ENCODE measurements at places on chromosomes 7 and 10. TPM values are rescaled to one million over a fixed set of nuclear protein-coding genes. Genes with fewer than 3 reads are reported as not detected.

GJD4 gene
- not detected for total RNA-seq

STEAP1B gene
- 0.18 TPM for total RNA-seq

UNC5B gene
- not detected for total RNA-seq

PDZD7 gene
- total RNA-seq: 0.77 TPM

HOXA6 gene
- not detected for total RNA-seq

ASB10 gene
- total RNA-seq: not detected

C10orf105 gene
- total RNA-seq: 0.61 TPM

PNLIPRP1 gene
- not detected for total RNA-seq

RNF32 gene
- total RNA-seq: 4.8 TPM

ADCYAP1R1 gene
- not detected for total RNA-seq

WDR37 gene
- 26.5 TPM for total RNA-seq

CPA1 gene
- not detected for total RNA-seq

INSIG1 gene
- total RNA-seq: 114 TPM

KCNMA1 gene
- 0.39 TPM for total RNA-seq

ASZ1 gene
- not detected for total RNA-seq

FANK1 gene
- not detected for total RNA-seq

TCAF2 gene
- 21.3 TPM for total RNA-seq

ZNF33A gene
- 31.8 TPM for total RNA-seq

PLXNA4 gene
- total RNA-seq: 10.6 TPM

ANXA8L1 gene
- total RNA-seq: 0.86 TPM

BICC1 gene
- total RNA-seq: 0.07 TPM

SEMA3C gene
- total RNA-seq: not detected
